CD4-positive, alpha-beta T cell treated with Interleukin-17A for 1 hour (primary cell): ENCODE measurements at places on chromosomes 6 and 20.

GRCh38 chr6:81962198-81962597 is 209.7 kb upstream of the TENT5A start:
- DNase-seq, result no peak

DNA sequence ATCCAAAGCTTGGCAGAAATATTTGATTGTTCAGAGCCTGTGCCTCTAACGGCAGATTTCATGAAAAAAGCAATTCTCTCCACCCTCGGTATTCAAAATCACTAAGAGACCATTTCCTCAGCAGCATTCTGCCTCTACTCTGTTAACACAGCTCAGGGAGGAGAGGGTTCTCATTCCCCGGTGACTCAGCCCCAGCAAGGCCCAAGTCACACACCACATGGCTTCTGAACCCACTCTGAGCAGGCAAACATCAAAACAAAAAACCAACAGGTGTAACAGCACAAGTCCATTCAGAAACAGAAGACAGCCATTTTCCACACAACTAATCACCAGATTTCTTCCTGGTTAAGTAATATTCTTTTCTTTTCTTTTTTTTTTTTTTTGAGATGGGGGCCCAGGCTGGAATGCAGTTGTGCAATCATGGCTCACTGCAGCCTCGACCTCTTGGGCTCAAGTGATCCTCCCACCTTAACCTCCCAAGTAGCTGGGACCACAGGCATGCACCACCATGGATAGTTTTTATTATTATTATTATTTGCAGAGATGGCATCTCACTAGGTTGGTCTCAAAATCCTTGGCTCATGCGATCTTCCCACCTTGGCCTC is 55.4 kb downstream of the GFOD1 start:
- DNase-seq, result no peak

DNA sequence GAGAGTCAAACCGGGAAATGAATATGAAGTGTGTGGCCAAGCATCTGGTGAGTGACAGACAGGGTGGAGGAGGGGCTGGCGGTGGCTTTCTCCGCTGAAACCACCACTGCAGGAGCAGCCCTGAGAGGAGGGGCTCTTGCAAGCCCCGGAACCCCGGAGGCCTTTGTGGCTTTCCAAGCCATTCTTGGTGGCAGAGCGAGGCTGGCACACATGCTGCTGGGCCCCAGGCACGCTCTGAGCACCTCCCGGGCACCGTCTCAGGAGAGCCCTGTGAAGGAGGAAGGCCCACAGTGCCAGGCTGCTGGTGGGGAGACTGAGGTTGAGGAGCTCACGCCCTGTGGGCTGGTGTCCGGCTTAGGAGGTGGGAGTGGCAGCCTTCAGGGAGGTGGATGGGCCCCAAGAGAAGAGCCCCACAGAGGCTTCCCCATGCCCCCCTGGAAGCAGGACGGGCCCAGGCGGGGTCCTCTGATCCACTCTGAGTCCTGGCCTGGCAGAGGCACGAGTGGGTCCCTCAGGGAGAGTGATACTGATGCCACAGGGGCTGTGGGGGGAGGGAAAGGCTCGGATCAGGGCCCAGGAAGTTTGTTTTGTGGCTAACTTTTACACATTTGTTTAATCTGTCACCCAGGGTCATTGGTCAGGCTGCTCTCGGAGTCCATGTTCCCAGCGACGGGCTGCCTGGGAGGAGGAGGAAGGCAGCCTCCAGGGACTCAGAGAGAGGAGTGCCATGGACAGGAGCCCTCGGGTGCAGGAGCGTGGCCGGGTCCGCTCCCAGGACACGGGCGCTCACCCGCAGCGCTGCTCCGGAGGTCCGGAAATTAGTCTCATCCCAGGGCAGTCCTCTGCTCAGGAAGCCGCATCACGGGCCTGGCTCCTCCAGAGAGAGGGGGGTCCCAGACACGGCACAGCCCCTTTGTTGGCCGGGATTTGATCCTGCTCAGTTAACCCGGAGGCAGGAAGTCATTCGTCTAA is 170.7 kb downstream of the ERMARD start:
- peak; percentile 15 for DNase-seq

GRCh38 chr6:143336446-143337152 is 113.9 kb downstream of the ADAT2 start:
- no peak for DNase-seq

GRCh38 chr6:110538416-110539160 is 62.2 kb upstream of the SLC22A16 start:
- DNase-seq, result no peak

- no peak for DNase-seq
These were observed 65.2 kb upstream of the CCN2 start for GRCh38 chr6:132016396-132016795.

DNA sequence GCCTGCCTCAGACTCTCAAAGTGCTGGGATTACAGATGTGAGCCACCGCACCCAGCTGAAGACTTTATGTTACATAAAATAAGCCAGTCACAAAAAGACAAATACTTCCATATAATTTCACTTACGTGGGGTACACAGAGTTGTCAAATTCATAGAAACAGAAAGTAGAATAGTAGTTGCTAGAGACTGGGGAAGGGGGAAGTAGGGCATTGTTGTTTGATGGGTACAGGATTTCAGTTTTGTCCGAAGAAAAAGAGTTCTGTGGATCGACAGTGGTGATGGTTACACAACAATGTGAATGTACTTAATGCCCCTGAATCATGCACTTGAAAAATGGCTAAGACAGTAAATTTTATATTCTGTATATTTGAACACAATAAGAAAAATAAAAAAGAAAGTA is 41.6 kb upstream of the ANKEF1 start:
- DNase-seq, result no peak

DNA sequence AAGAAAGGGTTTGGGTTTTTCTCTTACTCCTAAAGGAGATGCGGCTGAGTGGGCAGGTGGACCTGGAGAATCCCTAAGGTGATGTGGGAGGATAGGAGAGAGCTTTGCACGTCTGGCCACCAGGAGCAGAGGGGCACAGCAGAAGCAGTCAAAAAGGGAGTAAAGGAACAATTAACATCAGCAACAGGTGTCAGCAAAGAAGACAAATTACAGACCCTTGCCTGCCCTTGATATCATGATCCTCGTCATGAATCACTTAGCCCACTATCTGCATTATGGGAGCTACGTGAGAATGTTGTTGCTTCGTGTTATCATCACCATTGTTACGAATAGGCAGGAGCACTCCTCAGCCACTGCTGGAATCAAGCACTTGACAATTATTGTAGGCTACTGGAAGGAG is 25.5 kb upstream of the ARG1 start:
- no peak for DNase-seq

GRCh38 chr6:1522779-1523178 is 86.9 kb upstream of the FOXC1 start:
- no peak for DNase-seq
